Stimulated activated CD4-positive, alpha-beta T cell treated with anti-CD3 and anti-CD28 coated beads, TNF-alpha, amount 100 ng/mL, for 4 hours (primary cell): ENCODE measurements at places on chromosomes 3 and 15.
A peak's percentile ranks its signal among the peaks of the same experiment; 100 is the strongest.

DNA sequence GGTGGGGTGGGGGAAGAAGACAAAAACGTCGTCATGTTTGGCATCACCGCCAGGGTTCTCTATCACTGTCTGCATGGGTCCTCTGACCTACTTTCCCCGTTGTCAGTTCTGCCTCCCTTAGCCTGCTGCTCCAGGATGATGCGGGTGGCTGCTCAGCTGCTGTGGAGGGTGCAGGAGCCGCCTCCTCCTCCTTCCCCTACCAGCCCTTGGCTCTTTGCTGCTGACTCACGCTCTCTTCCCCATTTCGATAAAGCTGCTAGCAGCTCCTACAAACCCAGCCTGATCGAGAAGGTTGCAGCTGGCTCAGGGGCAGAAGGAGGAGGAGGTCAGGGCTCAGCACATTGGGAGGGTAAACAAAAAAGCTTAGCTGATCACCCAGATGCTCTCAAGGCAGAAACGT, 49.5 kb upstream of the SEC13 start:
- DNase-seq = no peak

- no peak for DNase-seq
Observed at GRCh38 chr3:14363379-14363778, 39.0 kb upstream of the SLC6A6 start.

DNA sequence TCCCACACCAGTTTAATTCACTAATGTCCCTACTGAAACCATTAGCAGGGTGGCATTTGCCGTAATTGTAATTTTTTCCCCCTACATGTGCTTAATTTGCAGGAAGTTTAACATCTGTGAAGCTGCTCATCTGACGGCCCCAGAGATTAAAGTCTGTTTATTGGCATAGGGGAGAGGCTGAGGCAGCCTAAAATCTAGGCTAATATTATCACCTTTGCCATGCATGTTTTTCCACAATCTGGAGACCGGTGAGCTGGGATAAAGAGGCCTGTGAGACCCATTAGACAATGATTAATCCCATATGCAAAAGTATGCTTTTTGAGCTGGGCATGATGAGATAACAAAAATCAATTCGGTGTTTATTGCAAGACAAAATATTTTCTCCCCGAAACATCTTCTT, 561.2 kb upstream of the ALCAM start:
- DNase-seq = no peak

DNA sequence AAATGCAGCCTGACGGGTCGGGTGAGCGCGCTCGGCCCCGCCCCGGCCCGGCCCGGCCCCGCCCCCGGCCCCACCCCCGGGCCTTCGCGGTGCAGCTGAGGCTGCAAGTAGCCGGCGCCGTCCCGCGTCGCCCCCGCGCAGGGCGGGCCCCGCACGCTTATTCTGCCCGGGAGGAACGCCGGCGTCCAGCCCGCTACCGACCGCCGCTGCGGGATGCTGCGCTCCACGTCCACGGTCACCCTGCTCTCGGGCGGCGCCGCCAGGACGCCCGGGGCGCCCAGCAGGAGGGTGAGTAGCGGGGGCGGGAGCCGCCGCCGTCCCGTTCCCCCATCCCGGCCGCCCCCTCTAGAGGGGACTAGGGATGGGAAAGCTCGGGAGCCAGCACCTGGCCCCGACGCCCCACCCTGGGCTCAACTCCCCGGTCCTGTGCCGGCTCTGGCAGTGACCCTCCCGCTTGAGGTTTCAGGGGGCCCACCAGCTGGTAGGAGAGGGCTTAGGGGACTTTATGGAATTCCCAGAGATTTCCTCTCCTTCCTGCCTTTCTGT, at the start of gene MYZAP:
Gene MYZAP, plus strand, starts transcription at position 83 of the 546 bp plus-strand sequence. Its CDS starts 131 bp downstream, at position 214.
- DNase-seq = peak; percentile 8

- DNase-seq = no peak
Observed at GRCh38 chr3:123327956-123328850, 120.7 kb downstream of the ADCY5 start.

DNA sequence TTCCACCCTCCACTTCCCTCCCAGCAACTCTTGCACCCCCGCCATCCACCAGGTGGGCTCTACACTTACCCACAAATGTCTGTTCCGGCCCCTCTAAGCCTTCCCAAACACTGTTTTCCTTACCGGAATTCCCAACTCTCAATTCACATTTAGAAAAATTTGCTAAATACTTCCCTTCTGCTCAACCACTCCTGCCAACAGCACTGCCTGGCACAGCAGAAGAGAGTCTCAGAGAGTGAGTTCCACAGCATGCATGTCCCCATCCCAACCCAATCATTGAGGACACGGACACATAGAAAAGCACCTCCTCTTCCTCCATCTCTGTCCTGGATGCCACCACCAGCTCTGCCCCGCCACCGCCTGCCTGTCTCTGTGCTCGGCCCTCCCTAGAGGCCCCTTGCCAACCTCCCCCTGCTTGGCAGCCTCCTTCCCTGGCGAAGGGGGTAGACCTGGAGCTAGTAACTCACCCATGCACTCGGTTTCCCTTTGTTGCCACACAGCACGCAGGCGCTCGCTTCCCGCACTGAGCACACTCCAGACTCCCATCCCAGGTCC, 66.2 kb upstream of the SLC6A1 start:
- DNase-seq = no peak

DNA sequence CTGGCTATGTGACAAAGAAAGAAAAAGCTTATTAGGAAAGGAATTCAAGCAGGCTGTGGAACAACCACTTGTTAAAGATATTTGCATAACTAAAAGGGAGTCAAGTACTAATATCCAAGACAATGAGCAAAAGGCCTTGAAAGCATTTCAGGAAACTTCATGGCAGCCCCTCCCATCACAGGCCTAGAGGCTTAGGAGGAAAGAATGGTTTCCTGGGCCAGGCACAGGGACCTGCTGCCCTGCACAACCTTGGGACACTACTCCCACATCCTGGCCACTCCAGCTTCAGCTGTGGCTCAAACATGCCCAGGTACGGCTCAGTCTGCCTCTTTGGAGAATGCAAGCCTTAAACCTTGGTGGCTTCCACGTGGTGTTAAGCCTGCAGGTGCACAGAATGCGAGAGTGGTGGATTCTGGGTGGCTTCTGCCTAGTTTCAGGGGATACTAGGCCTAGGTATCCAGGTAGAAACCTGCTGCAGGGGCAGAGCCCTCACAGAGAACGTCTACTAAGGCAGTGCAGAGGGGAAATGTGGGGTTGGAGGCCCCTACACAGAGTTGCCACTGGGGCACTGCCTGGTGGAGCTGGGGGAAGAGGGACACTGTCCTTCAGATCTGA, 121.6 kb downstream of the OPA1 start:
- no peak for DNase-seq

DNA sequence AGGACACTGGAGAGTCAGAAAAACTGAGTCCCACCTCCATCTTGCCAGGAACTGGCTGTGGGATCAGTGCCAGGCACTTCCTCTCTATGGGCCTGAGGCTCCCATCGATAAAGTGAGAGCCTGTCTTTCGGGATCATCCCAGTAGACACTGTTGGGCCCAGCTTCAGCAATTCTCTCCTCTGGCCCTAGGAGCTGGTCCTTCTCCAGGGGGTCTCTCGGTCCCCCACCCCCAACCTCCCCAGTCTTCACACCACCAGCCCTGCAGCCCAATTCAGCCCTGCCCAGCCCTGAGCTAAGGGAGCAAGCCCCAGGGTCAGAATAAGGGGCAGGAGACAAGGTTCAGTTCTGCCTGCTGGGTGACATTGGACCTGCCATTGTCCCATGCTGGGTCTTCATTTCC, 4.5 kb upstream of the LCTL start:
- DNase-seq = no peak
